ENCODE measurements at places on chromosomes 12 and 14.

- DNase-seq, result no peak
These were observed 1662.6 kb upstream of the SEL1L start for GRCh38 chr14:83196236-83196635.

DNA sequence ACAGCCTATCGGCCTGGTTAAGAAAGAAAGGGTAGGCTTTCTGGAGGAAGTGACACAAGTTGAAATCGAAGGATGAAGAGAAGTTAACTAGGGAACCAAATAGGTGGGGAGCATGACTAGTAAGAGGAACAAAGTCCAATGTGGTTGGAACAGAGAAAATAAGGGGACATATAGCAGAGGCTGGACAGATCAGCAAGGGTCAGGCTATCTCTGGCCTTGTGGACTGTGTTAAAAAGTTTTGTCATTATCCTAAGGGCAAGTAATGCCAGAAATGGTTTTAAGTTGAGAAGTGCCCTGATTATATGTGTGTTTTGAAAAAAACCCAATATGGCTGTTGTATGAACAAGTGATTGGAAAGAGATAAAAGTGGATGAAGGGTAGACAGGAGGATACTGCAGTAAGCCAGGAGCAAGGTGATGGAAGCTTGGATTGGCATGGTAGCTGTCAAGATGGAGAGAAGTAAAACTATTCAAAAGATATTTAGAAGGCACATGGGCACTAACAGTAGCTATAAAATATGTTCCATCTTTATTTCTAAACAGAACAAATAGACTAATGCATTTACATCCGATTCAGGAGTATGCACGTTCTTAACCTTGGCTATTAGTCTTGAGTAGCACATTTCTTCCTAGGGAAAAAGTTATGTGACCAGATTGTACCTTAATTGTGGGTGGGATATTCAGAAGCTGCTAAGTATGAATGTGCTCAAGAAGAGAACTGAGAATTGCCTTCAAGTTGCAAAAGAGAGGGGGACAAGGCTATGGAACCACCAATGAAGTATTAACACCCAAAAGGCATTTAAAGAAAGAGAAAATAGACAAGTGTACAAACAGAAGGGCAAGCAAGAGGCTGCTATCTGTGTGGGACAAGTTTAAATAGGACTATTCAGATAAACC is 46.8 kb upstream of the OR5AU1 start:
- no peak for DNase-seq

- no peak for DNase-seq
These were observed 64.5 kb downstream of the TSPAN9 start for GRCh38 chr12:3141339-3142321.

GRCh38 chr12:49885663-49886461 is 17.8 kb downstream of the FAIM2 start:
- no peak for DNase-seq

GRCh38 chr14:25121337-25122129 is 71.6 kb upstream of the STXBP6 start:
- DNase-seq, result no peak

DNA sequence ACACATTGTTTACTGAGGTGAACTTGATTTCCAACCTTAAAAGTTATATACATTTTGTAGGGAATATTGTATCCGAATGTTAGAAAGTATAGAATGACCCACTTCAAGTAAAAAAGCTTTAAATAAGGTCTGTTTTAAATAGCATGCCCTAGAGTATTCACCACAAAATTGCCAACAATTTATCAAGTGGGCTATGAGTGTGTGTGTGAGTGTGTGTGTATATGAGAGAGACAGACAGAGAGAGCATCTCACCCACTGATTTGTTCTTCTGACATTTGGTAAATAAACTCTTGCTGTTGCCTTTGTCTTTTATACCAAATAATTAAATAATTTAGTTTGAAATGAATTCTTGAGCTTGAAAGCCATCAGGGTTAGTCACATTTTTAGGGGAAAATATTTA is 29.8 kb upstream of the RAP1B start:
- no peak for DNase-seq

DNA sequence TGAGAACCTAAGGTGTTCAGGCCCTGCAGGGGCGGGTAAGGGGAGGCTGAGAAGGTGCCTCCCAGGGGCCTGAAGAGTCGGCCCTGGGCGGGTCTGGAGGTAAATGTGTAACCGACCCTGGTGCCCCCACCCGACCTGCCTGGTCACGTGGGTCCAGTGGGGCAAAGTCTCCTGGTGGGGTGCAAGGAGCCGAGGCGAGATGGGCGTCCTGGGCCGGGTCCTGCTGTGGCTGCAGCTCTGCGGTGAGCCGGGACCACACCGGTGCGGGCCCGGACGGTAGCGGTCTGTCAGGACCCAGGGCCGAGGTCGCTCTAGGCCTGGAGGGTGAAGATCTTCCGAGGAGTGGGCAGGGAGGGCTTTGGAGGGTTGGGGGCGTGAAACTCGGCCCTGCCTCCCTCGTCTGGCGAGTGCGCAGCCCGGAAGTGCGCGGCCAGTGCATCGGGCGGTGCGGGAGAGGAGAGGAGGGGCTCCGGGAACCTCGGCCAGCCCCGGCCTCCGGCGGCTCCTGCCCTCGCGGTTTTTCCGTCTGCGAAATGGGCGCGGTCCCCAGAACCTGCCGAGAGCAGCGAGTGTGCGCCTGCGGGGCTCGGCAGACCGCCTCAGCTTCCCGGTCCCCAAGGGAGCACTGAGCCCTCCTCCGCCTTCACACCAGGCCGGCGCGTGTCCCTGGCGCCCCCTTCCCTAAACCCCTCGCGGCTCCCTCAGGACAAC is at the start of gene AMN:
Gene AMN (plus strand): TSS at position 174 of the 711 bp plus-strand sequence. CDS start 26 bp downstream, at position 200.
- no peak for DNase-seq

GRCh38 chr12:2273288-2273687 is 220.5 kb downstream of the CACNA1C start:
- DNase-seq, result no peak

DNA sequence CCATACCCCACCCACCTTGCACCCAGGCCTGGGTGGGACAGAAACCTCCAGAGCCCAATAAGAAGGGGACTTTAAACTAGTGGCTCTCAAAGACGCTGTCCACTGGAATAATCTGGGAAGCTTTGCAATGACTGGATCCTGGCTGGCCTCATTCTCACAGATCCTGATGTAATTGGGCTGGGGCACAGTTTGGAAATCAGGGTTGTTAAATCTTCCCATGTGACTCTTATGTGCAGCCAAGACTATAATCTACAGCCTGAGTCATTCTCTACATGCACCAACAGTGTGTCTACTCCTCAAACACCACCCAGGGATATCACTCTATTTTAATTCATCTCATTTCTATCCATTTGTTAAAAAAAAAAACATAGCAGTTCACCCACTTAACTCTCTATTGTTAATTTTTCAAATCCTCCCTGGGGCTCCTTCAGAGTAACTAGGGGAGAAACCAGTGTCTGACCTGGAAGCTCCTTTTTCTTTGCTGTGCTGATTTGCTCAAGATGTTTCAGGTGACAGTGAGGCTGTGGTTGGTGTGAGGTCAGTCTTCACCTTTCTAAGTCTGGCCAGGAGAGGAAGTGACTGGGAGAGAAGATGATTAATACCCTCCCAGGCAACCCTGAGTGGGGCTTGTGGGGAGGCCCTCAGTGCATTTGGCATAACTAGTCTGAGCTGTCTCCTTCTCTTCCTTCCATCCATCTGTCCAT is 211.6 kb upstream of the SFSWAP start:
- DNase-seq, result no peak

GRCh38 chr12:104903648-104904423 is 54.3 kb downstream of the SLC41A2 start:
- no peak for DNase-seq

DNA sequence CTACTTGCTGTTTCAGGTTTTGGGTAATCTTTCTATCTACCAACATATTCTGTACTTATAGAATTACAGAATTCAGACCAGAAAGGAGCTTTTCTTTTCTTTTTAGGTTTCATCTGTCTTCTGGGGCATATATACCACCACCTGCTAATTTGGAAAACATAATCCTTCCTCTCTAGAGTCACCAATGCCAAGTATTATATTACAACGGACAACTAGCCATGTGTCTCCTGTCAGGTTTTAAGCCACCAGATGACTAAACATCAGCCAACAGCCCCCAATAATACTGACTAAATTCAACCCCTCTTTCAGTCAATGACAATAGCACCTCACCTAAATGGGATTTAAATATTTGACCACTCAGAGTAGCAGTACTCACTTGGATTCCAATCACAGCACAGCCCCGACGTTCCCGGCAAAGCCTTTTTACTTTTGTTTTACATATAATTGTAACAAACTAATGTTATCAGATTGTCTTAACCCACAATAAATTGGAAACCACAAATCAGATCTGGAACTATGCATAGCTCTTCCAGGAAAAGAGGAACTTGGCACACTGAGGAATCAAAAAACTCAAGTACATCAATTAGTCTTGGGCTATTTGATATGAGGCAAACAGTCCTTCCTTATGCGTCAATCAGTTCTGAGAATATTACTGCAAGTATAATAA is 13.5 kb downstream of the SLC11A2 start:
- DNase-seq, result no peak

DNA sequence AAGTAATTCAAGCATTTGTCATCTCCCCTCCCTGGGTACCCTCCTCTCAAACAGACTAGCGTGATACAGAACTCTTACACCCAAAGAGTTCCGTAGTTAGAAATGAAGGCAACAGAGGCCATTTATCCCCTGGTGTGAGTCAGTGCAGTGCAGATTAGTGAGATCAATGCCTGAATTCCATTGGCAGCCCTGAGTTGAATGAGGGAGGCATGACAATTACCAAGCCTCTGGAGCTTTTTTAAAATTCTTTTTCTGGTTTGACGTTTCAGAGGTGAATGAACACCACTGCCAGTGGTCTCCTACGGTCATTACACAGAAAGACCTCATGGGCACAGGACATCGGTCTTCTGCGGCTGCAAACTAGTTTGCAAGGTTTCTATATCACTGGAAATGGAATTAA is 94.4 kb downstream of the PRIMA1 start:
- no peak for DNase-seq

GRCh38 chr12:90979951-90980350 is 24.8 kb downstream of the EPYC start:
- no peak for DNase-seq

DNA sequence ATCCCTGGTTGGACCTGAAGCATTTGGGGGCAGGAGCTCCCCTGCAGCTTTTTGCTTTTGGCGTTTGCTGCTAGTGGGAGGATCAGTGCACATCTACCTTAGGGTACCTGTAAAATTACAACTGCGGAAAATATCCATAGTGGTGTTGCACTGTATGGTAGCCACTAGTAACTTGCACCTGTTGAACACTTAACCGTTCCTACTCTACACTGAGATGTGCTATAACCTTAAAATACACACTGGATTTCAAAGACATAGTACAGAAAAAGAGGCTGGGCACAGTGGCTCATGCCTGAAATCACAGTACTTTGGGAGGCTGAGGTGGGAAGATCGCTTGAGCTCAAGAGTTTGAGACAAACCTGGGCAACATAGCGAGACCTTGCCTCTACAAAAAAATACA is 2.9 kb downstream of the P2RX4 start:
- no peak for DNase-seq

GRCh38 chr14:69002069-69002468 is 23.0 kb upstream of the ACTN1 start:
- no peak for DNase-seq

- DNase-seq, result no peak
These were observed 103.8 kb upstream of the HMGA2 start for GRCh38 chr12:65720136-65721130.

GRCh38 chr12:77118696-77119095 is 53.3 kb upstream of the E2F7 start:
- no peak for DNase-seq

- no peak for DNase-seq
These were observed 167.8 kb upstream of the HIF1A start for GRCh38 chr14:61527325-61528100.

DNA sequence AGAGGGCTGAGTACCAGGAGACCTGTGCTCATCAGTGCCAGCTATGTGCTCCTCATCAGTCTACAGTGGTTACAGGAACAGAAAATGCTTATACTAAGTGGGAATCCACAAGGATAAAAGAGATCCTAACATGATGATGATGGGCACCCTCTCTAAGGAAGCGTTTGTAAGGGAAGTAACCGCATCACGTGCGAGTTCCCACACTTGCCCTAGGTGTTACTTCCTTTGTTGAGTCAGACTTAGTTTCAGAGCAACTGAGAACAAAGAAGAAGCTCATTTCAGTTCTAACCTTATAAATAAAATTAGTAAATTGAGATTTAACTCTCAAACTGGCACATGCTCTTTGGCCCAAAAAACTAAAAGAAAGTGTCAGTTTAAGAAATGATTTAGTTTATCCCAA is 956.4 kb upstream of the TMEM132C start:
- DNase-seq, result no peak

DNA sequence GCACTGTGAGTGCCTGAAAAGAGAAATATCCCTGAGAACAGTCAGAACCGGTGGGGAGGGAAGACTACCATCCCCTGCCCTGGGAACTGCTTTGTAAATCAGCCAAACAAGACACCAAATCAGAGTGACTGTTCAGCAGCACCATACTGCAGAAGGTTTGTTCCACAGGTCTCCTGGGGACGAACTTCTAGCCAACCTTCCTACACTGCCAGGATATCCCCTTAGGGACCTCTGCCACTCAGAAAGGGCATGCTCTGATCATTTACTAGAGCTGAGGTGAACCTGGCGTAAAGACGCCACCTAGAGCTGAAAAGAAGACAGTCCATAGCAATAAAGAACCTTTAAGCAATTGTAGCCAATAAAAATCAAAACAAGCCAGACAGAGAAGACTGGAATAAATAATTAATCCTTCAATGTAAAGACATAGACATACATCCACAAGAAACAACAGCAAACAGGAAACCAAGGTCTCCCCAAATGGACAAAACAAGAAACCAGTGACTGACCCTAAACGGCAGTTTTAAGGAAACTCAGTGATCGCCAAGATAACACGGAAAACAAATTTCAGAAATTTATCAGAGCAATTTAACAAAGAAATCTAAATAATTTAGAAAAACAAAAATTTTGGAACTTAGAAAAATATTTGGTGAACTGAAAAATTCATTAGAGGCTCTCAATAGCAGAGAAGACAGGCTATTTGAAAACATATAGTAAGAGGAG is 228.1 kb upstream of the AMIGO2 start:
- DNase-seq, result no peak

DNA sequence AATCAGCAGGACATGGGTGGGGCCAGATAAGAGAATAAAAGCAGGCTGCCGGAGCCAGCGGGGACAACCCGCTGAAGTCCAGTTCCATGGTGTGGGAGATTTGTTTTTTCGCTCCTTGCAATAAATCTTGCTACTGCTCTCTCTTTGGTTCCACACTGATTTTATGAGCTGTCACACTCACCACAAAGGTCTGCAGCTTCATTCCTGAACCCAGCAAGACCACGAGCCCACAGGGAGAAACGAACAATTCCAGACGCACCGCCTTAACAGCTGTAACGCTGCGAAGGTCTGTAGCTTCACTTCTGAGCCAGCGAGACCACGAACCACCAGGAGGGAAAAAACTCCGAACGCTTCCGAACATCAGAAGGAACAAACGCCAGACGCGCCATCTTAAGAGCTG is 2.8 kb upstream of the CNIH1 start:
- DNase-seq, result no peak

- DNase-seq, result no peak
These were observed 57.9 kb upstream of the GPR68 start for GRCh38 chr14:91302391-91302790.

DNA sequence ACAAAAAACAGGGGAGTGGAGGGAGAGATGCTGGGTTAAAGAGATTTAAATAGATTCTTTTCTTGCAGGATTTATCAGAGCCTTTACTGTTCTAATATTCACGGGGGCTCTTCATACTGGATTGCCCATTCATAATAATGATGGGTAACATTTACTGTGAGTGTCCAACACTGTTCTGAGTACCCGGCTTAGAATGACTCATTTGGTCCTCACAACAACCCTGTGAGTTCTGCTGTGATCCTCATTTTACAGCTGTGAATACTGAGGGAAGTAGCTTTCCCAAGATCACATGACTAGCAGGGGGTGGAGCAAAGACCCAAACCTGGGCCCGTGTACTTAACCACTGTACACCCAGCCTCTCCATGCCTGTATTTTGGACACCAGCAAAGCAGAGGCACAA is 113.4 kb downstream of the NT5DC3 start:
- no peak for DNase-seq
